ENCODE measurements at places on chromosomes 6 and 20. TPM values are rescaled to one million over a fixed set of nuclear protein-coding genes. Genes with fewer than 3 reads are reported as not detected.

EFCAB8 gene
- polyA plus RNA-seq: 0.16 TPM

SLC26A8 gene
- polyA plus RNA-seq: 0.08 TPM

GPR6 gene
- not detected for polyA plus RNA-seq

TBXT gene
- not detected for polyA plus RNA-seq

CTCFL gene
- 0.21 TPM for polyA plus RNA-seq

BPIFB2 gene
- 0.10 TPM for polyA plus RNA-seq

- DNase-seq: no peak
Observed at GRCh38 chr6:152008779-152009178, 201.3 kb downstream of the ESR1 start.

DNA sequence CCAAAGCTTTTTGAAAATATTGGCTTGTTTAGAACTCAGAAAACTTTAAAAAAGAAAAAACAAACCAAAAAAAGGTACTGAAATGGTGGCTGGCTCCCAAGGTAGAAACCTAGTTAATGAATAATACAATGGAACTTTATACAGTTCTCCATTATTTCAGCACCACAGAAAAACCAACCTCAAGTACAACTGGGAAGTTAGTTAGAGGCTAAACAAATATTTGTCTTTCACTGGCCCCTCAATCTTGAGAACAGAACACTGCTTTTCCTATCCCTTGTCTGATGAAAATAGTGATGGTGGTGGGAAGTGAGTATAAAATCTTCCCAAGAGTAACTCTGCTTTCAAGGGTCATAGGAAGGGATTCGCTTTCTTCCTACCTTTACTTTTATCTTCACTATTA lies 126.5 kb downstream of the REV3L start:
- DNase-seq: no peak

DNA sequence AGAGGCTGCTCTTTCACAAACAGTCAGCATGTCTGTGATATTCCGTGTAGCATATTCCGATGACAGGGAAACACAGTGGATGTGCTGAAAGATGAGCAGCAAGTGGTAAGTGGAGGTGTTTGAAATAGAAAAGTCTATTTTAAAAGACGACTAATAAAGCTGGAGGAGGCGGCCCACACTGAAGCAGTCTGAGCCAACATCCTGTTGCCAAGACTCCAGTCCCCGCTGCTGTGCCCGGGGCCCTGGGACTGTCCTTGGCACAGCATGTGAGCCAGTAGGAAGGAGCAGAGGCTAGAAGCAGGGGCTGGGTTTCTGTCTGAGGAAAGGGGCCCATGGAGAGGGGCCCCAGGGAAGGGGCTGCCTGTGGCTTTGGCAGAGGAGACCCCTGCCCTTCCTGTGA lies 351.5 kb upstream of the CHD6 start:
- DNase-seq: no peak

- DNase-seq: peak; percentile 15
Observed at GRCh38 chr6:72911463-72912155, 289.7 kb downstream of the KCNQ5 start.

- DNase-seq: no peak
Observed at GRCh38 chr6:124073021-124073420, 269.4 kb downstream of the NKAIN2 start.

DNA sequence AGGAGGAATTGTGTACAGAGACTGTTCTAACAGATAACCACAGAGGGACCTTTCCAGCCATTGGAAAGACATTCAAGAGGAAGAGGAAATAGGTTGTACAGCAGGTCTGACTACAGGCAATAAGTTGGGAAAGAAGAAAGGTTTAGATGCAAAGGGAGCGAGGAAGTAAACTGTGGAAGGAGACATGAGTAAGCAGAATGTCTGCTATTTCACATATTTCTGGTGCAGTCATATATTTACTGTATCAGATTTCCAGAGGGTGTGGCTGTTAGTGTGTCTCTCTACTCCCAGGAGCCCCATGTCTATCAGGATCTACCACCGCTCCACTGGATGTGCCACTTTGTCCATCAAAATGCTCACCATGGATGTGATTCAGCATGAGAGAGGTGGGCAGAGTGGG lies 25.9 kb downstream of the MRS2 start:
- DNase-seq: no peak

DNA sequence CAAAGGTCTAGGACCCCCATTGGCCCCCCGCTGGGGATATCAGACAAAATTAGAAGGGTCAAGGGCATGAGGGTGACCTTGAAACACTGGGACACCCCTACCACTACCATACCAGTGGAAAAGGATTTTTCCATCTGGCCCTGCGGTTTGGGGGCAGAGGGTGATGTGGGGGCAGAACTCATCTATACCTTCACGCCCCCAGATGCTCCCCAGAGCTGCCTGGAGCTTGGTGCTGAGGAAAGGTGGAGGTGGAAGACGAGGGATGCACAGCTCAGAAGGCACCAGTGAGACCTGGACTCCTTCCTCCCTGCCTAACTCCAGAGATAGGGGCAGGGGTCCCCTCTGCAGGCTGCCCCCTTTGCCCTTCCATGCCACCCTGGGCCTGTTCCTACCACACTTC lies 1.1 kb downstream of the COX4I2 start:
- DNase-seq: no peak

Data from muscle of leg (tissue), 16 donors.